ENCODE measurements at places on chromosomes 5 and 9.

DNA sequence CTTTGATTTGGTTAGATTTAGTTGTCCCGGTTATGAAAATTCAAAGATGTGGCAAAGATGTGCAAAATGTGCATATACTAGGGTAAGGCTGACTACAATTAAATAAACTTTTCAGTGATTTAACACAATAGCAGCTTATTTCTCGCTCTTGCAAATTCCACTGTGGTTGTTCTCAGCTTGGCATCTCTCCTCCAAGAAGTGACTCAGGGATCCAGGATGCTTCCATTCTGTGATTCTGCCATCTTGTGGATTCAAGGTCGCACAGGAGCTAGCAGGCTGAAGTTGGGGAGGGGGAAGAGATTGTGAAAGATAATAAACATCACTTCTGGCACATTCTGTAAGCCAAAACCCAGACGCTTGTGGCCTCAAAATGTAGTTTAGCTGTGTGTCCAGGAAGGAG is 60.1 kb upstream of the TGFBR1 start:
- DNase-seq = no peak

DNA sequence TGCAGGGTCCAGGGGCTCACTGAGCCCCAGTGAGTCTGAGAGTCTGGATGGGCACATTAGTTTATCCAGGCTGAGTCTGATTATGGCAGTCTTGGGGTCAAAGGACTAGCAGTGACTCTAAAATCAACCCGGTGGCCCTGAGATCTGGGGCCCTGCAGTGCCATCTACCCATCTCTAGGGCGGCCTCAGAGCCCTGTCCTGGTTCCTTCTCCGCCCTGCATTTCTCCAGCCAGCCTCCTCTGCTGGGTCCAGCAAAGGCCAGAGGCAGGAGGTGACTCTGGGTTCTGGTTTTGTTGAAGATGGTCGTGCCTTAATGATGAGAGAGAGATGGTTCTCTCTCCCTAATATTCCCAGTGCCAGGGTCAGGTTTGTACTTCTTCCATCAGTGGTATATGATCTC is 15.0 kb downstream of the DCANP1 start:
- DNase-seq = no peak

GRCh38 chr9:76135902-76136301 is 245.4 kb downstream of the PCSK5 start:
- DNase-seq = no peak

GRCh38 chr9:120693700-120694008 is 20.6 kb downstream of the MEGF9 start:
- DNase-seq = no peak

- no peak for DNase-seq
Measured at GRCh38 chr5:61275841-61276240, 56.2 kb upstream of the ZSWIM6 start.

DNA sequence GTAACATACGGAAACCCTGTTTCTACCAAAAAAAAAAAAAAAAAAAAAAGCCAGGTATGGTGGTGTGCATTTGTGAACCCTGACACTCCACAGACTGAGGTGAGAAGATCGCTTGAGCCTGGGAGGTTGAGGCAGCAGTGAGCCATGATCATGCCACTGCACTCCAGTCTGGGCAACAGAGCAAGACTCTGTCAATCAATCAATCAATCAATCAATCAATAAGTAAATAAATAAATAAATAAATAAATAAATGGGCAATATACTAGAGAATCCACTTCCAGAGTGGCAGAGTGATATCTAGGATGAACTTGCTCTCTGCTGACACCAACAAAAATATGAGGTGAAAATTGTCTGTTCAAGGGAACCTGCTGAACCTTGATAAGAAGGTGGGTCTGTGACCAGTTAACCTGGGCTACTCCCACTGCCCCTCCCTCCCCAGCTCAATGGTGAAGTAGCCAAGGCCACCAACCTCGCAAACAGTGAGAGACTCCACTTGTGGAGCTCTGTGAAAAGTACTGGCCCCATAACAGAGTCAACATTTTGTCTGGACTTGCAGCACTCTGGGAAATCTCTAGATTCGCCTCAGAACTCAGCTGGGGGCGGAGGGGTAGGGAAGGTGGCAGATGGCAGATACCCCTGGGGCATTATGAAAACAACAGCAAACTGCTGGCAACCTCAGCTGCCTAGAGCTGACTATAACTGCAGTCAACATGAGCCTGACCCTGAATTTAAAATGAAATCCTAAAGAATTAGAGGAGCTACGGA is 163.7 kb downstream of the ROR2 start:
- DNase-seq = no peak

GRCh38 chr9:38079461-38080031 is 10.5 kb upstream of the SHB start:
- DNase-seq = no peak

DNA sequence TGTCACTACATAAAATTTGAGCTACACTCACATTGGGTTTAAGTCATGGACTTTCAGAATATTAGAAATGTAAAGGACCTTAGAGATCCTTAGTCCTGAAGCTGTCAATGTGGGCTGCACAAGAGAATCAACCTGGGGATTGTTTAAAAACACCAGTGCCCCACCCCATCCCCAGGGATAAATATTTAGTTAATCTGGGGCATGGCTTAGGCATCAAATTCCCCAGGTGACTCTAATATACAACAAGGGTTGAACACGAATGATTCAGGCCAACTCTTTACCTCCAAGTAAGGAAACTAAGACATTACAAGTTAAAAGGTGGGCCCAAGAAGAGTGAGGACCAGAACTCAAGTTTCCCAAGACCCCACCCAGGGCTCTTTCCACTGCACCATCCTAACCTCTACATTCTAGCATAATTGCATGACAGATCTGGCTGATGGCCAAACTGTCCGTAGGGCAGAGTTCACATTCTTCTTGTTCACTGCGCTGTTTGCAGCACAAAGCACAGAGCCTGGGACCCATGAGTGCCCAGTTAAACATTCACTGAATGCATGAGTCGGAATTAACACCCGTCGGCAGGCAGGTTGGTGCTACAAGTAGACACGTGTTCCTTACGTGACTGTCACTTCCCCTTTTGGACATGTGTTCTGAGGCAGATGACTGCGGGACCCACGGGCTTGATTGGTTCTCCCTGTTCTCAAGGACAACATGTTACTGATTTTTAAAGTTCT is 25.2 kb downstream of the CYFIP2 start:
- DNase-seq = no peak

DNA sequence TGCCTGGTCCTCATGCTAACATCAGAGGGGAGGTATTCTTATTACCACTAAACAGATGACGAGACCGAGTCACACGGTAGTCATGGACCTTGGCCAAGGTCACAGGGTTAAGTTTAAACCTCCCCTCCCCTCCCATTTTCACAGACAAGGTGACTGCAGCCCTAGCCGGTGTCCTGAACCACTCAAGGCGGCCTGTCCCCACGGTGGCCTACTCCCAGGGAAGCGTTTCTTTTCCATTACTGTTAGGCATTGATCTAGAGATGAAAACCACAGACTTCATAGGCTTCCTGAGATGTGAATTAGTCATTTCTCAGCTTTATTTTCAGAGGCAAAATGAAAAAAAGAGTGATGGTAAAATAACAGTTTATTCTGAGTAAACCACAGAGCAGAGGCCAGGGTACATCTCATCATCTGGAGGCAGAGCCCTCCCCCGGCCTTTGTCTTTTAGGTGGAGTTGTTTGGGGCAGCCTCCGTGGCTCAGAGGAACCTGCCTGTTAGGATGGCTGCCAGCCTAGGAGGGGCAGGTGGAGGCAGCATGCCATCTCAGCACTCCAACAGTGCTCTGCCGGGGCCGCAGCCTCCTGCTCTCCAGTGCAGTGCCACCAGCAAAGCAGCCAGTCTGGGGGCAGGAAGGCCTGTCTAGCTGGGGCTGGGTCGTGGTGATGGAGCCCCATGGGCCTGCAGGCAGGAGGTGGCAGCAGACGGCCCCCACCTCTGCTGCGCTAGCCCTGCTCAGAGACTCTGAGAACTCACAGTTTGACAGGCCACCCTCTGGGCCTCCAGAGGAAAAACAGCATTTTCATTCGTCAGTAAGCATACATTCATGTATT is 71.2 kb downstream of the RAPGEF1 start:
- no peak for DNase-seq

GRCh38 chr5:82909771-82910170 is 167.4 kb downstream of the TMEM167A start:
- no peak for DNase-seq

DNA sequence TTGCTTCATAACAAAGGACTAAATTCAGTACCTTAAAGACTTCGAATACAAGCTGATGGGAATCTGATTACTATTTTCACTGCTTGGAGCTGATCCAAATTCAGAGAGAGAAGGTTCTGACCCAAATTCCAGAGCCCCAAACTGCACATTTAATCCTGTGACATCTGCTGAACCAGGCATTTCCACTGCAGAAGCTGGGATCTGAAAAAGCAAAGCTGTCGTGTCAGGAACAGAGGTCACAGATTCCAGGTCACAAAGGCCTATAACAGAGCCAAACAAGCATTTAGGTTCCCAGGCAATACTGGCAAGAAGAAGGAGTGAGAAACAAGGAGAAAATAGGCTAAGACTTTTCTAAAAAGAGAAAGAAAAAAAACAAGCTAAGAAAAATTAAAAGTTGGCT is 105.3 kb downstream of the UBAP2 start:
- no peak for DNase-seq

DNA sequence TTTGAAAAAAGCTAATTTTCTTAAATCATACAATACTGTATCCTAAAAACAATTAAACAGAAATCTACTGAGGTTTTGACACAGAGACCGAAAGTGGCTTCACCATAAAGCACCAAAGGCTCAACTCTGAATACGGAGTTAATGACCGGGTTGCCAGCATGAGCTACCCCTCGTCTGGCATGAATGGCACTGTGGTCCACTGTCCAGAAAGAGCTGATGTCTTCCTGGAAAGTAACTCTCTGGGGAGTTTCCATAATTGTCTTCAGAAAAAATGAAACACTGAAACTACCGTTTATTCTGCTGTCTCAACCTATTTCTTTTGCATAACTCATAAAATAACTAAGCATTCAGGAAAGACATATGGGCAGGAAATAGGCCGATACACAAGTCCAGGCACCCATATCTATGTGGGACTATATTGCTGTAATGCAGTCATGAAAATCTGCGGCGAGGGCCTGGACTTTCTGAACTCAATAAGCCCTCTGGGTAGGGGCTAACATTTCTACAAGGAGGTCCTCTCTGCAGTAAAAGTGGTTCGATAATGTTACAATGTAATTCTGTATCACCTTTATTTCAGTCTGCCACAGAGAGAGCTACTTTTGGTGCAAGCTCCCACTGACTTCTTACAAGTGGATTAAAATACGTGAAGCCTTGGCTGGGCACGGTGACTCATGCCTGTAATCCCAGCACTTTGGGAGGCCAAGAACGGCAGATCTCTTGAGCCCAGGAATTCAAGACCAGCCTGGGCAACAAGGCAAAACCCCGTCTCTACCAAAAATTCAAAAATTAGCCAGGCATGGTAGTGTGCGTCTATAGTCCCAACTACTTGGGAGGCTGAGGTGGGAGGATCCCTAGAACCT is 52.4 kb downstream of the ANKH start:
- DNase-seq = no peak

DNA sequence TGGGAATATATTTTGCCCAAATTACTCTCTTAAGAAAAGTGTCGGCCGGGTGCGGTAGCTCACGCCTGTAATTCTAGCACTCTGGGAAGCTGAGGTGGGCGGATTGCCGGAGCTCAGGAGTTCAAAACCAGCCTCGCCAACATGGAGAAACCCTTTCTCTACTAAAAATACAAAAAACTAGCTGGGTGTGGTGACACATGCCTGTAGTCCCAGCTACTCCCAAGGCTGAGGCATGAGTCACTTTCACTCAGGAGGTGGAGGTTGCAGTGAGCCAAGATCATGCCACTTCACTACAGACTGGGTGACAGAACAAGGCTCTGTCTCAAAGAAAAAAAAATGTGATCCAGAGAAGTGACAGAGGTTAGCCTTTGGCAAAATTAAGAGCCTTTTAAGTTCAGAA is 26.4 kb upstream of the TMEM171 start:
- DNase-seq = no peak

GRCh38 chr5:152465140-152465539 is 60.1 kb upstream of the NMUR2 start:
- DNase-seq = no peak

DNA sequence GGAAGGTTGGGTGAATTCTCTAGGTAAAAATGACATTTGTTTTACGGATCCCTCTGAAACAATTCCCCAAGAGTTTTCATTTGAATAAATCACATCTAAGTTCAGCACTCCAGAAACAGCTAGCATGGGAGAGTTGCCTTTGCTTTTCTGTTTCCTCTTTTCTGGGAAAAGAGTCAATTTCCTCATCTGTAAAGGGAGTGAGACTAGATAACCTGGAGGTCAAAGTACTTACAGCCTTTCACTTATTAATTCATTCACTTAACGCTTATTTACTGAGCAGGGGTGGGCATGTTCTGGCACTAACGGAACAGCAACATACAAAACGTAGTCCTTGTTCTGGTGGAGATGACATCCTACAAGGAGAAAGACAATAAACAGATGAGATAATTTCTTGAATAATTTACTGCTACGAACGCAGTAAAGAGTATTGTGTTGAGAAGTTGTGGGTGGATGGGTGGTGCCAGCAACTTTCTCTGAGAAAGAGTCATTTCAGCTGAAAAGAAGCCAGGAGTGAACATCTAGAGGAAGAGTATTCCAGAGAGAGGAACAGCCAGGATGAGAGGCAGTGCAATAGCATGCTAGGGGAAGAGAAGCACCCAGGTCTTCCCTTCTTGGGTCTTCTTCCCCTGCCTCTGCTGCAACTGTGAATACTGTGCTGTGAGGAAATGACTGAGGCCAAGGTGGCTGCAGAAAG is 335.6 kb downstream of the ZSWIM6 start:
- no peak for DNase-seq

- DNase-seq = no peak
Measured at GRCh38 chr5:51860532-51861018, 477.3 kb downstream of the ISL1 start.

DNA sequence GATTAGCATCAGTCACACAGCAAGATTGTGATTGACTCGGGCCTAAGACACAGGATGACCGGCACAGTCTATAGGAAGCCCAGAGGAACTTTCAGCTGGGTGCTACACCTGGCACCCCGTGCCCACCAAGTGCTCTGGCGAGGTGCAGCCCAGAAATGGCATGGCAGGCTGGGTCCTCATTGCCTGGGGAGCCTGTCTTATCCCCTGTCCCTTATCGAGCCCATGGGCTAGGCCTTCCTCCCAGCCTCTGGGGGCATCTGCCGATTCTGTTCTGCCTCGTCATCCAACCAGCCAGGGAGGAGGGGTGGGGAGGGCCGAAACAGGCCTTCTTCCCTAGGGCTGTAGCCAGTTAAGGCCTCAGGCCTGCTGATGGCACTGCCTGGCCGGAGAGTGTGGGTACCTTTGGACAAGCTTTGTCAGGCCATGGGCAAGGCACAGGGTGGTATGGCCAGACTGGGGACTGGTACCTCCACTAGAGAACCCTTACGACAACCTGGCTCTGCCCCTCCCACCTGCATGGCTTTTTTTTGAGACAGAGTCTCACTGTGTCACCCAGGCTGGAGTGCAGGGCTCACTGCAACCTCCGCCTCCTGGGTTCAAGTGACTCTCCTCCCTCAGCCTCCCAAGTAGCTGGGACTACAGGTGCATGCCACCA is 1.6 kb downstream of the GRK6 start:
- no peak for DNase-seq
